ENCODE measurements at places on chromosomes 7 and 10.

DNA sequence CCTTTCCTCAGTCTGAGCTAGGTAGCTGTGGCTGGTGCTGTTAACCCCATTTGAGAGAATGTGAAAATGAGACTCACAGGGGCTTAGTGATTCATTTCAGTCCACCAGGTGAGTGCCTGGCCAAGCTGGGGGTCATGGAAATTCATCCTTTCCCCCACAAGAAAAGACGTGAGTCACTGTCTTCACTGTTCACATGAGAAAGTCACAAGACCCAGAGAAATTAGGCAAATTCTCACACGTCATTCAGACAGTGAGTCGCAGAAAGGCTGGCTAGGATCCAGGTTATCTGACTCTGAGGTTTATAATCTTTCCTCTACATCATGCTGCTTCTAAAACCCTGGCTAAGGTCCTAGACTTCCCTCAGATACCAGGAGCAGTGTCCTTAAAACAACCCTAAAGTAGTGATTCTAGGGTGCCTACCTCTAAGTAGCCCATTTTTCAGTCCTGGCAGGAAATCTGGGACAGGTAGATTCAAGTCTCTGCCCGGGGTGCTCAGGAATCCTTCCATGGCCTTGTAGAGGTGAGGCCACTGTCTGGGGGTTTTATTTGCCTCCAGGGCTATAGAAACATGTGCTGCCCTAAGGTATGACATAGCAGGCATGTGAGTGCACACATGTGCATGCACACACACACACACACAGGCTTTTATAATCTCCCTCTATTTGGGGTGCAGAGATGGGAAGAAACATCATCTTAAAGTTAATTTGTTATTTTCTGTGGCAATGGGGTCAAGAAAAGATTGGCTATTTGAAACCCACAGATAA lies 427.9 kb upstream of the CELF2 start:
- no peak for DNase-seq

DNA sequence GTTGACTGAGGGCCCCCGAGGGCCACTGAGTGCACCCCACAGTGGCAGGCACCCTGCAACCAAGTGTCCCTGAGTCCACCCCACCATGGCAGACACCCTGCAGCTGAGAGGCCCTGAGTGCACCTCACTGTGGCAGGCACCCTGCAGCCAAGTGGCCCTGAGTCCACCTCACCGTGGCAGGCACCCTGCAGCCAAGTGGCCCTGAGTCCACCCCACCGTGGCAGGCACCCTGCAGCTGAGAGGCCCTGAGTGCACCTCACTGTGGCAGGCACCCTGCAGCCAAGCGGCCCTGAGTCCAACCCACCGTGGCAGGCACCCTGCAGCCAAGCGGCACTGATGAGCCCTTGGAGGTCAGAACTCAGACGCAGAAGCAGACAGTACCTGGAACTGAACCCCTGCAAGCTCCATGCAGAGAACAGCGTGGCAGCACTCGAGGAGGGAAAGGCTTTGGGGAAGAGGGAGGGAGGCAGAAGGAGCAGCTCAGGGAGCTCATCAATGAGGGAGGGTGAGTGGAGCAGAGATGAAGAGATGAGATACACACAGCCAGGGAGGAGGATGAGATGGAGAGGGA lies 156.5 kb downstream of the WDR37 start:
- no peak for DNase-seq

- DNase-seq: no peak
These were observed 68.0 kb upstream of the TNS3 start for GRCh38 chr7:47649919-47650318.

- no peak for DNase-seq
These were observed 1.5 kb upstream of the TSPAN14 start for GRCh38 chr10:80452640-80453039.

DNA sequence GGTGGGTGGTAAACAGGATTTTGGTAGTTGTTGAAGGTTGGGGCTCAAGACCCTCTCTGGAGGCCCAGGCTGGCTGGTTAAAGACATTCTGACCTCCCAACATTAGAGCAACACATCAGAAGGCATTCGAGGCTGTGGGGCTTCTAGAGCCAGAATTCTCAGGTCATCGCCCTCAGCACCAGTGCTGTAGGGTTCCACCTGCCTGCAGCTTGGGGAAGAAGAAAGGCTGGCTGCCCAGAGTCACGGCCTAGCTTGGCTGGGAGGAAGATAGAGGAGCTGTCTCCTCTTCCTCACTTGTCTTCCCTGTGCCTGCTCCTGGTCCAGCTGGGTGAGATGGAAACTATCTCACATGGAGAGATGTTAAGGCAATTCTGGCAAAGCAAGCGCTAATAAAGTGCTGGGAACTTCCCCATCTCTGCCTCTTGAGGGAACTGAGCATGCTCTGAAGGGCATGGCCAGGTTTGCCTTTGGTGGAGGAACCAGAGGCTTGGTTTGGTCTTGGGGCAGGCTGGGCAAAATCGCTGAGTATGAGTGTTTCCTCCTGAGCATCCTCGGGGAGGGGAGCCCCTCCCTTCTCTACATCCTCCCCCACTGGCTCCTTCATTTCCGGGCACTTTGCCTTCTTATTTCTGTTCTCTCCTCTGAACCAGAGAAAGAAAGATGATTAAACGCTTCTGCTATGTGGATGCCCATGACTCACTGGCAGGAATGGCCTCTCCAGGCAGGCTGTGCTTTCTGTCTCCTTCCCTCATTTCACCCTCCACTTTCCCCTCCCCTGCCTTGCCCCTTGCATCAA lies 509.0 kb upstream of the PODXL start:
- DNase-seq: peak; percentile 97

DNA sequence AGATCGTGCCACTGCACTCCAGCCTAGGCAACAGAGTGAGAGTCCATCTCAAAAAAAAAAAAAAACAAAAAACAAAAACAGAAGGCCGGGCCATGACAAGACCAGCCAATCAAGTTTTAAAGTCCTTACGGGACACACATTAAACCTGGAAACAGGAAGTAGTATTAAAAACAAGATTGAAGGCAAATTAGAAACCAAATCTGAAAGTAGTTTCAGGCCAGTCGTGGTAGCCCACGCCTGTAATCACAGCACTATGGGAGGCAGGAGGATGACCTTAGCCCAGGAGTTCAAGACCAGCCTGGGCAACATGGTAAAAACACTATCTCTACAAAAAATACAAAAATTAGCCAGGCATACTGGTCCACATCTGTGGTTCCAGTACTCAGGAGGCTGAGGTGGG lies 18.1 kb downstream of the PSAP start:
- DNase-seq: no peak

GRCh38 chr10:116792817-116793216 lies 50.5 kb upstream of the HSPA12A start:
- no peak for DNase-seq

- no peak for DNase-seq
These were observed 312.7 kb downstream of the ADARB2 start for GRCh38 chr10:1424648-1425047.

- DNase-seq: no peak
These were observed 61.4 kb downstream of the ABI1 start for GRCh38 chr10:26799342-26799741.

- DNase-seq: no peak
These were observed 20.4 kb upstream of the INPP5F start for GRCh38 chr10:119705434-119705831.

DNA sequence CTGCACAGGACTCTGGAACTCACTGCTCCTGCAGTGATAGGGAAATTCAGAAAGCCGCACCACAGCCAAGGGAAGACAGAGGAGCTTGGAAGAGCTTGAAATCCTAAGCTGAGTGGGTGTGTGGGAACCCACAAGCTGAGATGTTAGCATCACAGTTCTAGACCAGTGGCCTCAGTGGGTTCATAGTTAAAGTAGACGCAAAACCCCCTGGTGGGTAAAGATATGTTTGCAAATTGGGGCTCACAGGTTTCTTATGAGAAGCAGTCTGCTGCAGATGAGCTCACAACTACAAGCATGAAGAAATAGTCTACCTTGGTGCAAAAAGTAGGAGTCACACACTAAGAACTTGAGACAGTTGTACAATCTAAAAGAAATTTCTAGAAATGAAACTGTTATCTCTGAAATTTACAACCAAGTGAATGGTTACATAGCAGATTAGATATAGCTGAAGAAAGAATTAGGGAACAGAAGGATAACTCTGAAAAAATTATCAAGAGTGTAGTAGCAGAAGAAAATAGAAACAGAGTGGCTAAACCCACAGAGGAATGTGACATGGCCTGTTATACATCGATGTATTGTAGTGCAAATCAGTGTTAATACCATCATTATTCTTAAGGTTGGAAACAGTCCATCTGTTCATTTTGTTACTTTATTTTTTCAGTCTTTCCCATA lies 77.2 kb downstream of the DYNC2I1 start:
- peak; percentile 8 for DNase-seq

- peak; percentile 96 for DNase-seq
These were observed 50.5 kb upstream of the BMPER start for GRCh38 chr7:33854801-33855350.

DNA sequence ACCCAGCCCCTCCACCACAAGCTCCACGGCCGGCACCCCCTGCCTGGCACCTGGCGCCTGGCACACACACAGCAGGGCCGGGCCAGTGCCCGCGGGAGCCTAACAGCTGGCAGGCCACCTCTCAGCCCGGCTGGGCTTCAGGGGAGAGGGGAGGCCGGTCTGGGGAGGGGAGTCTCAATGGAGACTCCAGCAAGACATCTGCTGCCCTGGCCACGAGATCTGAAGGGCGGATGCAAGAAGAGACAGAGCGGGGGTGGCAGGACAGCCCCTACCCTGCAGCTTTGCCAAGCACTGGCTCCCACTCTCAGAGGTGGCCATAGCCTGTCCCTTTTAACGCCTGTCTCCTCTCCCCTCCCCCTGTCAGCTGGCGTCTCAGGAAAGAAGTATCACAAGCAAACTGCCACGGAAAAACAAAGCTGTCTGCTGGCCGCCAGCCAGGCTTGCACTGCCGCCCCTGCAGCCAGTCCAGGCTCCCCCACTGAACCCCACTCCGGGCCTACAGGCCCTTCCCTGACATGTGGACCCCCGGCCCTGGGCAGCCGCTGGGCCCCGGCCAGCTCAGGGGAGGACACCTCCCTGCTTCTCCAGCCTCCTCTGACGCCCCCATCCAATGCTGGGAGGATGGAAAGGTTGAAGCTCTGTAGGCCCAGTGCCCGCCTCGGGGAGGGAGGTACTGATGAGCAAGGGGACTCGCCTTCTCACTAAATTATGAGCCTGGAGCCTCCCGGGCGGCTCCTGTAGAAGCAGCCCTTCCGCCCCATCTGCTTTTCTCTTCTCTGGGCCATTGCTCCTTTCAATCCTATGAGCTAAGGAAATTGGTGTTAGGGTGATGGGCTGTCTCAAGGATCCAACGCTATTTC lies 178.4 kb downstream of the ARHGAP12 start:
- DNase-seq: no peak

GRCh38 chr10:5627486-5628044 lies 38.8 kb downstream of the ASB13 start:
- no peak for DNase-seq

DNA sequence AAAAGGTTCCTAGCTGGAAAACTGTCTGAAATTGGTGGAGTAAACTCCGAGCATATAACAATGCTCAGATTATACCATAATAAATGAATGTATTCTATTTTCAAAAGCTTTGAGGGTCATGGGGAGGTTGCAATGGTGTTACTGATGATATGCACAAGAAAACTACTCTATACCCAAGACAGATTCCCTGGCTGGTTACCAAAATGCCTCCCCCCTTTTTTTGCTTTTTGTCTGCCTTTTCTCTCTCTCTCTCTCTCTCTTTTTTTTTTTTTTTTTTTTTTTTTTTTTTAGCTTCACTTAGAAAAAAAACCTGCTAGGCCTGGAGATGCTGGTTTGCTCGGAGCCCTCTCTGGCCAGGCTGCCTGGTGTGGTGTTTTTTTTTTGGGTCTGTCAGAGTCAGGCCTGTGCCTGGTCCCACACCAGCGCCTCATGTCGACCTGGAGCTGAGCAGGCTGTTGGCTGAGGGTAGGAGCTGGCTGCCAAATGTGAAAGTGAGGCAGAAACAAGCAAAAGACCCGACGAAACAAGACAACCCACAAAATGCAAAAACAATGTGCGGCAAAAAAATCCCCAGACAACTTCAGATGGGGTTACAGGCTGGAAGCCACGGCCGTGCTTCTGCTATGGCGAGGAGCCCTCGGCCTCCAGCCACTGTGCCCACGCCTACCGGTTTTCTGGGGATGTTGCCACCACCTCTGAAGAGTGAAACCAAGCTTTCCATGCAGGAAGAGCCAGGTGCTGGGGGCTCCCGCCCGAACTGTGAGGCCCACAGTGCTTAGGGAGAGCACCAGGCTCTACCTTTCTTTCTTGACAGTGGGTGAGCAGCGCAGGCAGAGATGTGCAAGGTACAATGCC lies 59.9 kb upstream of the EFCAB10 start:
- no peak for DNase-seq

- no peak for DNase-seq
These were observed 41.3 kb downstream of the SH3PXD2A start for GRCh38 chr10:103814105-103814504.

DNA sequence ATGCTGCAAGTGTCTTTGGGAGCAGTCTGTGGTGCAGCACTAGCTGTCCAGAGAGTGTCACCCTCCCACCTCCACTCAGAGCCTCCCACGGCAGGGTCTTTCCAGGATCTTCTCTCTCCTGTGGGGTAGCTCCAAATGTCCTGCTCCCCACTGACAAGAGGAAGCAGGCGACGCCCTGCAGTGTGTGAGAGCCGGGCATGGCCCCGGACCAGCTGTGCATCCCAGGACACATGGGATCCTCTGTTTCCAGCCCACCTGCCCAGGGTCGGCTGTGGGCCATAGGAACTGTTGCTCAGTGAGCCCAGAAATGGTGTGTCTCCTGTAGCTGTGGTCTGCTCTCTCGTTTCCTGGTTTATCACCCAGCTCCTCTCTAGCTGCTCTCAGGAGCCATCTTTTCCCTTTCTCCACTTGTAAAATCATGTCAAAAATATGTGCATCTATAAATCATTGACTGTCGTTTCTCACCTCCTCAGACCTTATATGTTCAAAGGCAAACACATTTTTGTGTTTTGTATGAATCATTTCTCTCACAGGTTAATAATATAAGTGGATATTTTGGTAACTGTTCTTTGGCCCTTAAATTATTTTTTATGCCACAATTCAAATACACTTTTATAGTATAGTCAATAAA lies 74.9 kb downstream of the VWC2 start:
- DNase-seq: no peak

DNA sequence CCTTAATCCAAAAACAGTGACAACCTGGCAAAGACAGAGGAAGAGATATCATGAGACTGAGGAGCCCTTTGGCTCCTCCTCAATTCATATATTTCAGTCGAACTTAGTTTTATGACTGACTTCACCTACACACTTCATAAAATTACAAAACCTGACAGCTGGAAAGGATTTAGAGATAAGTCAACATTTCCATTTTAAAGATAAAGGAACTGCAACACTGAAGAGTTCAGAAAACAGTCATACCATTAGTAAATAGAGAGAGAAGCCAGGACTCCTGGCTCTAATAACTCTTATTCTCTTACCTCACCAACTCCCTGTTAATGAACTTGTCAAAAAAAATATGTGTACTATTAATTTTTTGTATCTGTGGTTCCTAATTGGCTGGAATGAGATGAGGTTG lies 141.0 kb upstream of the COL1A2 start:
- DNase-seq: no peak

DNA sequence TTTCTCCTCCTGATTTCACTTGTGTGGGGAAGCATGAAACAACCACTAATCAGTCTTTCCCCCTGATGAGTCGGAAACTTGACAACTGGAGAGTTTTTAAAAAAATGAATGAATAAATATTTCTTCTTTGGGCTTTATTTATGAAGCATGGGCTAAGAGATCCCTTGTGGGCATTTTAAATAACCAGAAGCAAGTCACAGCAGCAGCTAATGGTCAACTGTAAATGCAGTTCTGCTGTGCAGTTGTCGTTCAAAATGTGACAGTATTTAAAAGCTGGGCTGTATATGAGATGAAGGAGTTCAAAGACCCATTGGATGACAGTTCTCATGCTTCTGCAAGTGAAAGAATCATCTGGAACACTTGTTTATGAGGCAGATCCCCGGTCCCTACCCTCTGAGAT lies 54.1 kb downstream of the STEAP1B start:
- DNase-seq: no peak

GRCh38 chr10:8455181-8455580 lies 400.7 kb downstream of the GATA3 start:
- DNase-seq: no peak

Measured in ELR (cell line).